ENCODE measurements at places on chromosomes 3 and 15.

GRCh38 chr3:152258448-152259393, 10.0 kb upstream of the MBNL1 start:
- DNase-seq, result peak; percentile 61

- DNase-seq, result peak; percentile 33
Measured at GRCh38 chr3:127374086-127375010, 86.5 kb upstream of the PRR20G start.

- DNase-seq, result no peak
Measured at GRCh38 chr15:65620833-65621232, 905 bp upstream of the SLC24A1 start.

DNA sequence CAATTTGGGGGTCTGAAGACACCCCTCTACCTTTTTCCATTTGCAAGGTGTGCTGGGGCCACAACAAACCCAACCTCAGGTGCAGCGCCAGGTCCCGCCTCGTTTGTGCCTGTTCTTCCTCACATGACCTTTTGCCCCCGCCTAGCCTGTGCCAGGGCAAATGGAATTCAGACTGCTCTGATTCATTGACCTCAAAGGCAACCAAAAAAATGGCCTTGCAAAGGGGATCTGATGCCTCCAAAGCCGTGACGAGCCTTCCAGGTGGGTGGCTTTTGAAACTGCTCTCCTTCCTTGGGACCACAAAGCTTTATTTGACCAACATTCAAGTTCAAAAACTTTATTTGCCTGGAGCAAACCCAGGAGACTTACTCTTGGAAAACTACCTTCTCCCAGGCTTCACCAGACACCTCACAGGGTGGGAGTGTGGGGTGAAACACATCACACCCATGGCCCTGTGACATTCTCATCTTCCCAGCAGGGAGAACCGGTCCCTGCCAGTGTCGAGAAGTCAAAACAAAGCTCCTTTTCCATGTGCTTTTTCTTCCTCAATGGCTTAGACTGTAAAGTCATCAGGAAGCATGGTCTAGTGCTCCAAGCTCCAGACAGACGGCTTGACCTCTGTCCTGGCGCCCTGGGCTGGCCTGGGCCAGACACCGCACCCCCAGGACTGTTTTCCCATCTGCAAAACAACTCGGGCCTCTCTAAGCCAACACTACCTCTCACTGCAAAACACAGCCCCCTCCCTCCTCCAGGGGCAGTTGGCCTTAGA, 103.9 kb upstream of the HES1 start:
- DNase-seq, result no peak

DNA sequence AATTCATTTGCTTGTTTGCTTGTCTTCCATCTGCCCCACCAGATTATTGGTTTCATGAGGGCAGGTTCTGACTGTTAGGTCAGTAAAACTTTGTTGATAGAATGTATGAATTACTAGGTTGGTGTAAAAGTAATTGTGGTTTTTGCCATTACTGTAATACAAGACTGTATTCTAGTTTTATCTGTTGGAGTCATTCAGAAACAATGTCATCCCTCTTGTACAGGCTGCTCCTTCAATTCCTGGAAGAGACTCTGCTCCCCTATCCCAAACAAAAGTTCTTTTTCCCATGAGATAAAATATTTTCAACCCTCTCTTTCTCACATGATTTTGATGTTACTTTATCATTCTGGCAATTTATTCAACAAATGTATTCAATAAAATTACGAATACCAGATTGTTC, 115.0 kb downstream of the CHST2 start:
- DNase-seq, result no peak

- DNase-seq, result peak; percentile 64
Measured at GRCh38 chr3:72446218-72447058, 401.8 kb downstream of the SHQ1 start.

DNA sequence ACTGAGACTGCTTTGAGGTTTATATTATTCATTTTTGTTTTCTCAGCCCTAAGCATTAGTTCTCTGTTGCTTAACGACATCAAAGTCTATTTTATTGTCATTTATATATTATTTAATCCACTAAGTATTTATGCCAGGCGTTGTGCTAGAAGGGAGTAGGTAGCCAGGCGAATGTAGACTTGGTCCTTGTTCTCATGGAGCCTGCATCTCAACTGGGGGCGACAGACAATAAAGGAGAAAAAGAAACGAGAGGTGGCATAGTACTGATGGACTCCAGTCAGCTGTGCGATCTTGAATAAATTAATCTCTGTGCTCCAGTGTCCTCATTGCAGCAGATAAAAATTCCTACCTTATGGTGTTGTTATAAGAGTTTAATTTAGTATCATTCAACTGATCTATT, 49.7 kb downstream of the ETV5 start:
- no peak for DNase-seq

DNA sequence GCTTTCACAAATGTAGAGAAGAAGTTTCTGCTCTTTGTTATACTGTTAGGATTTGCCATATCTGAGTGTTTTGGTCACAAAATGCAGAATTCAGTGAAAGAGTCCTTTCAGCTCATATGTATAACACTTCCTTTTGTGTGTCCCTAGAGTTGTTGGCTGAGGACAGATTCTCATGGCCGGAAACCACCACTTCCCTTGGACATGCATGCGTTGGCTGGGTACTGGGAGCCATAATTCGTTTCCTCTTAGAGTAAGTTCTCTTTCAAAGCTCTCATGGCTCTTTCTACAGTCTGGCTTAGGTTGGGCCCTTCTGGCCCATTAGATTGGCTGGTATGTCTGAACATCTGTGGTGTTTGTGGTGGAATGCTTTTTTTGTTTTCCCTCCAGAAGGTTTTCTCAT, 298.5 kb downstream of the DIPK2A start:
- DNase-seq, result no peak

DNA sequence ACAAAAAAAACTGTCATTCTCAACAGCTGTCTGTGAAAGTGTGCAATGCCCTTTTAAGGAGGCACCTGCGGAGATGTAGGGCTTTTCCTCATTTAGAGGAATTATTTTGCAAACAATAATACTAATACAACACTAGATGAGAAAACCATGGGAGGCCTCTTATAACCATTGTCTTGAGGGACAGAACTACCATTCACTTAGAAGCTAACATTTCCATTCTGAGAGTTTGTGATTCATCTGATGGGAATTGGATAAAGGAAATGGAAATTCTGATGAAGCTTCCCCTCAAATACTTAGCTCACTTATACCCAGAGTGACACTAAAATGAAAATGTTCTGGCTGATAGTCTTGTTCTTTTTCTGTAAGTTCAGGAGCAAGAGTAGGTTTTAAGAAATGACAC, 147.7 kb downstream of the CADPS start:
- DNase-seq, result no peak

DNA sequence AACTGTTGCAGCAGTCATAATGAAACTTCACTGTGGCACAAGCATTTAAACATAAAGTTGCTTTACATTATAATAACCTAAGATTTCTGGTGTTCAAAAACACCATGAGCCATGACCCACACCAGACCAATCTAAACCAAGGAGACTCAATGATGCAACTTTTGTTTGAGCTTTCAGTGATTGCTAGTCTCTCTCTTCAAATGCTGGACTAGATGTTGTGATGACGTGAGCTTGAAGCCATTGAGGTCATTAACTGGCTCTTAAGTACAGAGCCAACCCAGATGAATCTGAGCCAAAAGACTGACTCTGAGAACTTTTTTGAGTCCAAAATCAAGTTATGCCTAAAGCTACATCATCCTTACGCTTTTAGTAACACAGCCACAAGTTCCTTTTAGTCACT, 36.5 kb downstream of the ATR start:
- DNase-seq, result no peak

DNA sequence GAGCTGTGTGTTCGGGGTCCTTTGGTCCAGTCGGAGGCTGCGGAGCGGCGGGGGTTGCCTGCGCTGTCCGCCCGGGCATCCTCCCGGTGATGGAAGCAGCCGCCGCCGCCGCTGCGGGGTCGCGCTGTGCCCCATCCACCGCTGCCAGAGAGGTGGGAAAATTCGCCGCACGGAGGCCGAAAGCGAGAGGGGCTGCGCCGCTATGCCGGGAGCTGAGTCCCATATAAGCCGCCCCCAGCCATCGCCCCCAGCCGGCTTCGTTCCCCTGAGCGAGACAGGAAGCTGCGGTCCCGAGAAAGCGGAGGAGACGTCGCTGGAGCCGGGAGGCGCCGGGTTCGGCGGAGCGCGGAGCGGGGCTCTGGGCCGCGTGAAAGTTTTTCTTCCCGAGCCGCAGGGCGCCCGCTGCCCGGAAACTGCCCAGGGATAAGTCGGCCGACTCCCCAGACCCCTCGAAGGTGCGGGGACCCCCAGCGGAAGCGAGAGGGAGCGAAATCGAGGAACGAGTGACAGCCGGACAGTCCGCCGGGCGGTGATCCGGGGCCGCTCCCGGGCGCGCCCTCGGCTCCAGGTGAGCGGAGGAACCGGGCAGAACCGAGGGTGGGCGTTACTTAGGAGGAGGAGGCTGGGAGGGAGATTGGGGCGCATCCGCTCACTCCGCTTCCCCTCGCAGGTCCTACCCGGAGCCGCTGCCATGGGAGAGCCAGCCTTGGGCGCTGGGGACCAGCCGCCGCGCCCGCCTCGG, 574 bp downstream of the CHST2 start:
- peak; percentile 45 for DNase-seq

DNA sequence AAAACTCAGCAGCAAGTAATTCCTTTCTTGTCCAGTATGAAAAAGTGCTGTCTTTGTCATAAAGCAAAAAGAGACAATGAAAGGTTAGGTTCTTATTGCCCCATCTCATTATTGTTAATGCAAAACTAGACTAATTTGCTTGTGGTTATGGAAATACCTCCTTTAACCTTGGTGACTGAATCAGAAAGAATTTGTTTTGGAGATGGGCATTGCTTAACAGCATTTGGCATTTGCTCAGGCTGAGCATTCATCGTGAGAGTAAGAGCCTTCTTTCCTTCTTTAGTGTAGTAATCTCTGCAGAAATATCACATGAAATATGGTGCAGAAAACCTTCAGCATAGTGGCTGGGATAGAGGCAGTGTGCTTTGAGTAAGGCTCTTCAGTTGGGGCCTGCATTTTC, 103.1 kb downstream of the CNTN6 start:
- no peak for DNase-seq

DNA sequence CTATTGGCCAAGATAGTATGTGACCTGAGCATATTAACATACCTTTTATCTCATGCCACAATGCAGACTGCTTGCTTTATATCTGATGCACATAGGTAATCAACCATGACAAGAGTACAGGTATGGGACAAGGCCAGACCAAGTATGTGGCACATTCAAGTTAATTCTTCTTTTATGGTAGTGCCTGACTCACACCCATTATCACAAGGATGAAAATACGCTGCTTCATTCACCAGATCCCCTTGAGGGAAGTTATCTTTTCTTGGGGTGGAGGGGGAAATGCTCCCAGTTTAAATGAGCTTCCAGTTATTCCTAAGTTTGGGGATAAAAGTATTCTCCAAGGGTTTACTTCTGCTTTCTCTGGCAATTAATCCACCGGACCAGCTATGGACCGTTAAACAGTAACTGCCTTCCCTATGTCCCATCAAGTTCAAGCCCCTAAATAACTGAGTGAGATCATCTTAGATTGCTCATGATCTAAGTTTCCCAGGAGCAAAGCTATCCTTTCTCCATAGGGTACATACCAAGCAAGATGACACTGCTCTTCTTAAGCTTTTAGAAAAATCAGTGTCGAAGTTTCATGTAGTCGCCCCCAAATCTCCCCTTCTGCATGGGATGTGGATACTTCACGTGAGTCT, 1.9 kb downstream of the COL8A1 start:
- DNase-seq, result no peak

DNA sequence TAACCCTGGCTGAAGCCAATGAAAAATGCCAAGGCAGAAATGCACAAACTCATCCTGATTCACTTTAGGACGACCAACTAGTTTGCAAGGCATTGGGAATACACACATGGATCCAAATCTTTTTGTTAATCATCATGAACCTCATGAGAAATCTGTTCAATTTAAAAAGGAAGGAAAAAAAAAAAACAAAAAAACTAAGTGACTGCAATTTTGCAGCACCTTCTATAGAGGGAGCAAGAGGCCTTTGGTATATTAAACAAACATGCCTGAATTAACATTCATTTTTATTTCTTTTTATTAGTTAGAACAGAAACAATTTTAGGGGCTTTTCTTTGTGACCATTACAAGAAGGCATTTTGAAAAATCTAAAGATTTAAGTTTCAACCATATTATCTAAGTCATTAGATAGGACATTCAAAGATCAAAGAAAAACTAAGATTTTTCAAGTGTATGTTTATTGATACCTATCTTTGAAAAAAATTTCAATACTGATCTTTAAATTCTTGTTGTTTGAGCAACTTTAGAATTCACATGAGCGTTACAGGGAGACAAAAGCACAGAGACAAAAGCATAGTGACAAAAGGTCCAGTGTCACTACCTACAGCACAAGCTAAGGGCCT, 182.4 kb downstream of the CBLB start:
- DNase-seq, result no peak

DNA sequence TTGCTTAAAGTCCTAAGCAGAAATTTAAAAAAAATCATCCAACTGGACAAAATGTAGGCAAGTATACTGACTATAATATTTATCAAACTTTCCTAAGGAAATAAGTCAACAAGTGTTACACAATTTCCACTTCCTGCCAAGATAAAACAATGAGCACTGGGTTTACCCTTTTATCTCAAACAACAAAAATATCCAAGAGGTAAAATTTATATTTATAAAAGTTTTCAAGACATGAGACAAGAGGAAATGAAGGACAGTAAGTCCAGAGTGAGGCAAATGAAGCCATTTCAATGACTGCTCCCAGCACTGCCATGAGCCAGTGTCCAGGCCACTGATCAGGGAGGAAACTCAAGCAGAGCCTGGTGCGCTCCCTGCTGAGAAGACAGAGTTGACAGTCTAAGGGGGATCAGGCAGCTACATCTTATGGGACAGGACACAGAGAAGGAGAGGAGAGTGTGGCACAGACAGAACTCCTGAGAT, 439.4 kb downstream of the RAP2B start:
- DNase-seq, result no peak

DNA sequence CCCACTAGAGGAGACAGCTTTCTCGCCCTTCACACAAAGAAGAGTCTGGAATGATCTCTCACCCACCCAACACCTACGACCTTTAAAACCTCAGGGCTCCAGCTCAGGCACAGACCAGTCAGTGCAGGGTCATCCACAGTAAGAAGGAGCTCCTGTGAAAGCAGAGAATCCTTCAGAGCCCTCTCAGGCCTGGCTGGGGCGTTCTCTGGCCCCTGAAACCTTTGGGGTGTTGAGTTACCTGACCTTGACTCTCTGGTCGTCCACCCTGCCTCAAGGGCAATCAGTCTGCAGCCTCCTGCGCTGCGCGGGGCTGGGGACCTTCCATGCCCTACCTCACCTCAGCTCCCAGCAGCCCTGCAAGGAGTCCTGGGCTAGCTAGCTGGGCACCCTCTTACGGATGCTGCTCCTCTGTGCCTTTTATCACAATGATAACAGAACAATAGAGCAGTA, 106.2 kb downstream of the ADCY5 start:
- DNase-seq, result no peak

GRCh38 chr3:39277893-39278615, 1.8 kb downstream of the CX3CR1 start:
- DNase-seq, result no peak

Data from activated naive CD8-positive, alpha-beta T cell treated with anti-CD3 and anti-CD28 coated beads, Interleukin-2, amount 50 U/mL, for 24 hours (primary cell).